ENCODE measurements at places on chromosomes 1 and 21. TPM values are rescaled to one million over a fixed set of nuclear protein-coding genes. Genes with fewer than 3 reads are reported as not detected.

DNA sequence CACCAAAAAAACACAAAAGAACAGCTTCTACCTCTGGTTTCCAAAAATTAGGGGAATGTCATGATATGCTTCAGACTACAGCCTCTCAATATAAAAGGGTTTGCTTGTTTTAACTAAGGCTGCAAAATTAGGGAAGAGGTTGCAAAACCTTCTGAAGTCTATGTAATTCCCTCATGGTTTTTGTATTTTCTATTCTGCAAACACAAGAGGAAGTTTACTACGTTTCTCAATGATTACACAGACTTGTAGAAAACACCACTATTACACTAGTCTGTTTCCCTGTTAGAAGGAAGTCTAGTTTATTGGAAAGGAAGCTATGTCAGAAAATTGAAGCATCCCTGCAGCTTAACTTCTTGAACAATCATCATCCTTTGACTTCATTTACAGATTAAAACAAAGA is 229.7 kb upstream of the FMN2 start:
- no peak overlapping the region for H3K4me3 ChIP-seq
- no peak for DNase-seq
- H3K27me3 ChIP-seq, result no peaks in the 10 kb centered on the region
- H3K4me1 ChIP-seq, result peaks cover 19% of the 10 kb centered on the region
- H3K27ac ChIP-seq, result no peak overlapping the region
- peaks cover 3% of the 10 kb centered on the region for H3K36me3 ChIP-seq

DNA sequence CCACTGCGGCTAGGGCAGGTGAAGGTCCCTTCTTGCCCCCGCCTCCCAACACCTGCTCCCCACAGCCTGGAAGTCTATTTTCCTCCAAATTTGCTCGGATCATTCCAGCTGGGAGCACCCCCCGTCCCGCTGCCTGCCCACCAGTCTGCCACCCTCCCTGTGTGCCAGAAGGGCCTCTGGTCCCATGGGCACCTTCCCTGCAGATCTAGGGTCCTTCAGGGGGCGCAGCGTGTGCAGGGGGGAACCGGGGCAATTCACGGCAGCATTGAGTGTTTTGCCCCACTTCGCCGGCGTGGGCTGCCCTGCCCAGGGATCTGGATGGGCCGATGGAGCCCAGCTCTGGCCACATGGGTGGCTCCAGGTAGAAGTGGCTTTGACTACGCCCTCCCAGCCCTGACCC is 26.3 kb upstream of the PEX10 start:
- H3K4me1 ChIP-seq, result no peaks in the 10 kb centered on the region
- H3K27me3 ChIP-seq, result peaks cover 15% of the 10 kb centered on the region
- no peaks in the 10 kb centered on the region for H3K36me3 ChIP-seq
- H3K4me3 ChIP-seq, result no peak overlapping the region
- H3K27ac ChIP-seq, result no peak overlapping the region

GRCh38 chr1:24301785-24302175 is 17.4 kb upstream of the GRHL3 start:
- H3K4me1 ChIP-seq, result no peaks in the 10 kb centered on the region
- DNase-seq, result no peak
- no peak overlapping the region for H3K4me3 ChIP-seq

DNA sequence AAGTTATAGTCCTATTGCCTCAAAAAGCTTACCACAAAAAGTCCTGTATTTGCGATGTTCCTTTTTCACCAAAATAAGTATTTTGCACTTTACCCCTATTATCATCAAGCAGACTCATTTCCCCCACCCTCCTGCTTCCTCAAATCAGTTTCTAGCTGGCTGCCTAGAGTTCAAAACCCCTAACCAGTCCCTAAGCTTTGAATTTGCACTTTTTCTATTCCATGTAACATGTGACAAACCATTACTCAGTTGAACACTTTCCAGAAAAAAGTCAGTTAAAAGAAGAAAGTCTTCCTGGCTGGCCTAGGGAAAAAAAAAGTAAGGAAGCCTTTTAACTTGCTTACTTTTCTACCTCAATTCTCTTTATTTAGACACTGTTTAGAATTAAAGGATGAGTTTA is 8.2 kb downstream of the CEP170 start:
- peak overlapping the region; percentile 48 for H3K27ac ChIP-seq
- no peak for DNase-seq
- H3K4me3 ChIP-seq, result no peak overlapping the region
- H3K36me3 ChIP-seq, result peaks cover 22% of the 10 kb centered on the region

- no peaks in the 10 kb centered on the region for H3K4me1 ChIP-seq
- H3K4me3 ChIP-seq, result no peak overlapping the region
- H3K27ac ChIP-seq, result no peak overlapping the region
- no peak for DNase-seq
- H3K36me3 ChIP-seq, result no peaks in the 10 kb centered on the region
These were observed 173.2 kb upstream of the B3GALT2 start for GRCh38 chr1:193359631-193360030.

GRCh38 chr1:1185101-1185765 is 11.6 kb downstream of the TTLL10 start:
- peaks cover 13% of the 10 kb centered on the region for H3K4me1 ChIP-seq
- H3K27me3 ChIP-seq, result peaks cover 2% of the 10 kb centered on the region
- no peak for DNase-seq

DNA sequence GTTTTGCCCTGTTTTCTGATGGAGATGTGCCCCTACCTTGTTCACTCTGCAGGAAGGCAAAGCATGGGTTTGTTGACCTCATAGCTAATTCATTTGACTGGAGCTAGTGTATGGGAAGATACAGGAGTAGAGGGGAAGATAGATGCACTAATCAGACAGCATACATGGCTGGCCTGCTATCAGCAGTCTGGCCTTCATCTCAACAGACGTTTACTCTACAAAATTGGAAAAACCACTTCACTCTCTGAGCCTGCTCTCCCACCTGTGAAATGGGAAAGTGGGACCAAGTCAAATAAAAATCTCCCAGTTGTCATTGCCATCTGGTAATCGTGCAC is 235.2 kb upstream of the RAB4A start:
- no peak for DNase-seq
- H3K4me1 ChIP-seq, result peaks cover 19% of the 10 kb centered on the region
- no peak overlapping the region for H3K4me3 ChIP-seq
- peaks cover 12% of the 10 kb centered on the region for H3K27me3 ChIP-seq

- H3K4me3 ChIP-seq, result no peak overlapping the region
- no peaks in the 10 kb centered on the region for H3K27me3 ChIP-seq
- H3K36me3 ChIP-seq, result no peaks in the 10 kb centered on the region
- no peaks in the 10 kb centered on the region for H3K4me1 ChIP-seq
- H3K27ac ChIP-seq, result no peak overlapping the region
These were observed 811.9 kb upstream of the RGS18 start for GRCh38 chr1:191346381-191346780.

- H3K4me1 ChIP-seq, result no peaks in the 10 kb centered on the region
- no peaks in the 10 kb centered on the region for H3K27me3 ChIP-seq
- no peak overlapping the region for H3K4me3 ChIP-seq
These were observed 253.3 kb upstream of the VAMP3 start for GRCh38 chr1:7517611-7518330.

Gene GJA9
- total RNA-seq, result not detected

Gene SLC6A17
- 0.14 TPM for total RNA-seq

- no peaks in the 10 kb centered on the region for H3K36me3 ChIP-seq
- H3K4me1 ChIP-seq, result no peaks in the 10 kb centered on the region
- H3K27ac ChIP-seq, result no peak overlapping the region
- H3K4me3 ChIP-seq, result no peak overlapping the region
- no peak for DNase-seq
These were observed 51.2 kb upstream of the PROX1 start for GRCh38 chr1:213936571-213936970.

DNA sequence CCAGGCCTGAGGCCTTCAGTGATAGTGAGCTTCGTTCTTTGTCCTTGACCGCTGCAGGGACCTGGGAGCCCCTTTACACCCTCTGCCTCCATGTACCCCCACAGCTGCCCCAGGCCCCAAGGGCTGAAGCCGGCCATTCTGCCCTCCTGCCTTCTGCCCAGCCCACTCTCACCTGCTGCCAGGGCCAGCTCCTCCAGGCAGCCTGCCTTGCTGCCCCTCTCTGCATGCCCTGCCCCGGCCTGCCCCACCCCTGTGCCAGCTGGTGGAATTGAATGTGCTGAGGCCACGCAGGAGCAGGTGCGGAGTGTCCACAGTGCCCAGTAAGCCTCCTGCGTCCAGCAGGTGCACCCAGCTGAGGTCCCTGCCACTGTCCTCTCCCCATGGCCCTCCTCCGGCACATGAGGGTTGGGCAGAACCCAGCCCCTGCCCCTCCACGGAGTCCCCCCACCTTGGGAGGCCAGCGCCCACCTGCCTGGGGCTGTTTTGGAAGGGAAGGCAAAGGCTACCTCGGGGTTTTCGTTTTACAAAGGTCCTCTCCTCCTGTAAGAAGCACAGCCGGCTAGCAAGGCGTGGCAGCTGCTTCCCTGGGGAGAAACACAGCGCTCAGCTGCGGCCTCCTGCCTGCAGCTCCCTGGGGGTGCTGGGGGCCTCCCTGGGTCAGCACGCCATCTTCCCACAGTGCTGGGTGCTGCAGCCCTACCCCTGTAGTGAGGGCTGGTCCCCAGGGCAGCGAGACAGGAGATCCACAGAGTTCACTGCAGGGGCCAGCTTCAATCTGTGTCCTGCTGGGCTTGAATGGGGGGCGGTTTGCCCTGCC is 21.0 kb downstream of the MMEL1 start:
- peaks cover 16% of the 10 kb centered on the region for H3K27me3 ChIP-seq
- no peaks in the 10 kb centered on the region for H3K36me3 ChIP-seq
- no peak for DNase-seq

DNA sequence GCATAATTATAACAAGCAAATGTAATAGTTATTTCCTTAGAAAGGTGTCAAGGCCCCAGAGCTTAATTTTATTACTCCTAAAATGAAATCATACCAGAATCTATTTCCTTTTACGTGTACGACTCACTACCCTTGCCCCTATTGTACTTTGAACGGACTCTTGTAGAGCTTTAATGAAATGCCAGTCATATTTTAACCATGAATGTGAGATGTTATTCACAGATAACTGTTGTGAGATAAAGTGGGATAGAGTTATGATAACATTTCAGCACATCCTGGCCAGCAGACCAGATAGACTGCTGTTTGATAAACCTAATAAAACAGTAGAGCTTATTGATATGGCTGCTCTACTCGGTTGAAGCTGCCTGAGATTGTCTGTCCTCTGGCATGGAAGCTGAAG is 500.8 kb upstream of the PBX1 start:
- H3K4me3 ChIP-seq, result no peak overlapping the region
- DNase-seq, result no peak
- no peaks in the 10 kb centered on the region for H3K4me1 ChIP-seq
- no peak overlapping the region for H3K27ac ChIP-seq
- no peaks in the 10 kb centered on the region for H3K27me3 ChIP-seq
- H3K36me3 ChIP-seq, result no peaks in the 10 kb centered on the region

Gene PAPPA2
- total RNA-seq, result 0.79 TPM

- H3K36me3 ChIP-seq, result no peaks in the 10 kb centered on the region
- no peaks in the 10 kb centered on the region for H3K4me1 ChIP-seq
- H3K27me3 ChIP-seq, result peaks cover 2% of the 10 kb centered on the region
- no peak for DNase-seq
These were observed 63.3 kb upstream of the PLA2G4A start for GRCh38 chr1:186765446-186765845.

GRCh38 chr1:147890177-147890790 is 12.3 kb upstream of the GJA8 start:
- peaks cover 15% of the 10 kb centered on the region for H3K4me1 ChIP-seq
- DNase-seq, result peak; percentile 87
- H3K36me3 ChIP-seq, result no peaks in the 10 kb centered on the region
- no peak overlapping the region for H3K4me3 ChIP-seq
- no peaks in the 10 kb centered on the region for H3K27me3 ChIP-seq

Gene SVBP
- 47.9 TPM for total RNA-seq

GRCh38 chr1:199279067-199279466 is 640.2 kb downstream of the PTPRC start:
- no peaks in the 10 kb centered on the region for H3K36me3 ChIP-seq
- no peak for DNase-seq
- H3K27ac ChIP-seq, result no peak overlapping the region

Gene FAM229A
- total RNA-seq, result 7.7 TPM

DNA sequence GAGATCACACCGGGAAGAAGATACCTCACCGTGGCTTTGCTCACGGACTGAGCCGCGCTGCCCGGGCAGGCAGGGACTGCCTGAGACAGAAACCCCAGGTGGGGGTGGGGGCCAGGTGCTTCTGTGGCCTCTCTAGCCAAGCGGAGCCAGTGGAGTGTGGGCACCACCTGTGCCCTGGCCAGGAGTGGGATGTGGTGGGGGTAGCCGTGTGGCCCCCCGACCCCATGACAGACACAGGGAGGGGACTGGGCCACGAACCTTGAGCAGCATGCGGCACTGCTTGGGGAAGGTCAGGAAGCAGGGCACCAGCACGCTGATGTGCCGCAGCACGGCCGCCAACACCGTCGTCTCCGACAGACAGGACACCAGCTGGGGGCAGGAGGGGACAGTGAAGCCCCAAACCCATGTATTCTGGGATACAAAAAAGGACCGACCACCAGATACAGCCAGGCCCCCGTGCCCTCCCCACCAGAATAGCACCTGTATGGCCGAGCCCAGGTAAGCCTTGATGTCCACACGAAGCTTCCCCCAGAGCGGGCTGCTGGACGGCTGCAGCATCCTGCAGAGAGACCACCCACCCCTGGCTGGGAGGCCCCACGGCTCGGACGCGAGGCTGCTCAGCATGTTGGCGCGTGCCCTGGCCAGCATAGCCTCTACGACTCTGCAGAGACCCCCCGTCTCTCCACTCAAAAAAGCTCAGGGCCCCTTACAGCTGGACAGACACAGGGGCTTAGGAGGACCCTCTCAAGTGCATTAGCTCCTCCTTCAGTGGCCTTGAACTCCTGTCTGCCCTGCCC is 5.3 kb downstream of the NOC2L start:
- peaks cover 13% of the 10 kb centered on the region for H3K36me3 ChIP-seq
- H3K27me3 ChIP-seq, result no peaks in the 10 kb centered on the region
- H3K27ac ChIP-seq, result no peak overlapping the region
- no peak overlapping the region for H3K4me3 ChIP-seq

Gene KRTAP19-3
- not detected for total RNA-seq

GRCh38 chr1:226637147-226637935 is 88.8 kb downstream of the STUM start:
- H3K4me1 ChIP-seq, result peaks cover 18% of the 10 kb centered on the region
- H3K4me3 ChIP-seq, result no peak overlapping the region
- no peaks in the 10 kb centered on the region for H3K36me3 ChIP-seq
- H3K27me3 ChIP-seq, result no peaks in the 10 kb centered on the region

GRCh38 chr1:183675381-183675780 is 22.3 kb upstream of the APOBEC4 start:
- peaks cover 15% of the 10 kb centered on the region for H3K36me3 ChIP-seq
- H3K4me3 ChIP-seq, result no peak overlapping the region
- H3K27ac ChIP-seq, result no peak overlapping the region
- H3K4me1 ChIP-seq, result peaks cover 11% of the 10 kb centered on the region

GRCh38 chr1:147729315-147729714 is 31.1 kb downstream of the GJA5 start:
- H3K27me3 ChIP-seq, result no peaks in the 10 kb centered on the region
- H3K27ac ChIP-seq, result no peak overlapping the region
- DNase-seq, result no peak
- H3K36me3 ChIP-seq, result no peaks in the 10 kb centered on the region
- peaks cover 8% of the 10 kb centered on the region for H3K4me1 ChIP-seq

DNA sequence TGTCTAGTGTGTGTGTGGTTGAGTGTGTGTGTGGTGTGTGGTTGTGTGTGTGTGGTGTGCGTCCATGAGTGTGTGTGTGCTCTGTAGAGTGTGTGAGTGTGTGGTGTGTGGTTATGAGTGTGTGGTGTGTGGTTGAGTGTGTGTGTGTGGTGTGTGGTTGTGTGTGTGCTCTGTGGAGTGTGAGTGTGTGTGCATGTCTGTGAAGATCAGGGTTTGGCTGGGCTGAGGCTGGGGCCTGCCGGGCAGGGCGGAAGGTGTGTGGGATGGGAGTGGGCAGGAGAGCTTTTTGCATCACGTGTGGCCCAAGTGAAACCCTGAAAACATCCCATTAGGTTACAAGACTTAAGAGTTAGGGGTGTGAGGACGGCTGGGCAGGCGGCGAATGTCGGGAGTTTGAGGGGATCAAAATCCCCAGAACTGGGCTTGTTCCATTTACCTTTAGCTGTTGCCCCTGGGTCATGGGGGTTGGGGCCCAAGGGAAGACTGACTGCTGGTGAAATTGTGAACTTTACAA is 2.9 kb upstream of the FCMR start:
- H3K36me3 ChIP-seq, result no peaks in the 10 kb centered on the region
- no peaks in the 10 kb centered on the region for H3K27me3 ChIP-seq
- H3K27ac ChIP-seq, result no peak overlapping the region
